ENCODE measurements at places on chromosomes 6 and 20.

GRCh38 chr20:24833592-24833991 lies 115.5 kb upstream of the CST7 start:
- no peak for DNase-seq

DNA sequence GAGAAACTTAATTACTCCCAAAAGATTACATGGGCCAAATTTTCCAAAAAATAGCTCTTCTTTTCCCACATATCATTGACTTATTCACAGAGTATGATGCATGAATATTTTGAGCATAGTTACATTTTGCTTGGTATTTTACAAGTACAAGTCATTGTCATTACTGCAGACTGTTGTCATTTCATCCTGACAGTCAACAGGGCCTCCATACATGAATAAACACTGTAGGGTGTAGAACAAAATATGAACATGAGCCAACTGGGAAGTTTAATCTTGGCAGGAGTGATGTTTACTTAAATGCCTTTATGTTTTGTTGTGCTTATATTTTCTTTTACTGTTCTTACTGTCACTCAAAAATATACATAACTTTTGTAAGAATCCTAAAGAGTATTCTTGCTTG lies 340.7 kb downstream of the ADGRB3 start:
- no peak for DNase-seq

DNA sequence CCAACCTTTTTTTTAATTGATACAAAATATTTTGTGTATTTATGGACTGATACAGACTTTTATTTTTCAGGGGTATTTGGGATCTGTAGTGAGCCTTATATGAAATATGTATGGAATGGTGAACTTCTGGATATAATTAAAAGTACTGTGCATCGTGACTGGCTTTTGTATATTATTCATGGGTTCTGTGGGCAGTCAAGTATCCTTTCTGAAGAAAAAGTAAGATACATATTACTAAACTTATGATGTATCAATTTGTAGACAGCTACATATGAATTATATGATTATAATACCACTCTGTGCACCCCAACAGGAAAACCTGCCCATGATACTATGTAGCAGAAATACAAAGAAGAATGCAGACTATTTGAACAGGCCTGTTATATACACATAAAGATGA lies 47.2 kb downstream of the FIG4 start:
- DNase-seq = no peak

- no peak for DNase-seq
Measured at GRCh38 chr20:43361526-43361925, 96.2 kb upstream of the SRSF6 start.

- DNase-seq = no peak
Measured at GRCh38 chr6:57013521-57013926, 33.0 kb upstream of the KIAA1586 start.

GRCh38 chr6:79600812-79601609 lies 30.1 kb upstream of the SH3BGRL2 start:
- no peak for DNase-seq

DNA sequence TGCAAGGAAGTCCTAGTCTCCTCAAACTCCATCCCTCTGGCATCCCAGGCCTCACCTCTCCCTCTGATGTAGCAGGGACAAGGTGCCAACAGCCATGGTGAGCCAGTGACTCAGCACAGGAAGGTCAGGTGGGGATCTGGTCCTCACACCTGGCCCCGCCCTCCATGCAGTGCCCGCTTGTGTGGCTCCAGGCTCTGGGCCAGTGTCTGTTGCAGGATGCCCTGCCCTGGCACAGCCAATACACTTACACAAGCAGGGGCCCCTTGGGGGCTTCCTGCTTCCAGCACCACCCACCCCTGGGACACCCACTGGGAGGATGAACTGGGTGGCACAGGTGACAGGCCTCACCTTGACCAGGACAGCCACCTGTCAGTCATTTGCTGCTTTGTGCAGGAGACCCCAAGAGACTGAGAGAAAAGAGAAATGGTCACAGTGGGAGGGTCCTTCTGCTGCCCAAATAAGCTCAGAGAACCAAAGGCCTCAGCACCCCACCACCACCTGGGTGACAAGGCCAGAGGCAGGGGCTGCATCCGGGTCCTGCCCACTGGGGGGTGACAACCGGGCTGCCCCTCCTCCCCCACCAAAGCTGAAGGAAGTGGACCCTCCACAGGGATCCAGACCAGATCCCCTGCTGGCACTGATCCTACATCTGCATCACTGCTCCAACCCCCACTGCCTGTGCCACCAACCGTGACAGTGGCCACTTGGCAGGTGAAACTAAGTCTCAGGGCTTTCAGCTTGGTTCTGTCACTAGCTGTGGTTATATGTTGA lies 658.8 kb upstream of the DEFB115 start:
- DNase-seq = no peak

DNA sequence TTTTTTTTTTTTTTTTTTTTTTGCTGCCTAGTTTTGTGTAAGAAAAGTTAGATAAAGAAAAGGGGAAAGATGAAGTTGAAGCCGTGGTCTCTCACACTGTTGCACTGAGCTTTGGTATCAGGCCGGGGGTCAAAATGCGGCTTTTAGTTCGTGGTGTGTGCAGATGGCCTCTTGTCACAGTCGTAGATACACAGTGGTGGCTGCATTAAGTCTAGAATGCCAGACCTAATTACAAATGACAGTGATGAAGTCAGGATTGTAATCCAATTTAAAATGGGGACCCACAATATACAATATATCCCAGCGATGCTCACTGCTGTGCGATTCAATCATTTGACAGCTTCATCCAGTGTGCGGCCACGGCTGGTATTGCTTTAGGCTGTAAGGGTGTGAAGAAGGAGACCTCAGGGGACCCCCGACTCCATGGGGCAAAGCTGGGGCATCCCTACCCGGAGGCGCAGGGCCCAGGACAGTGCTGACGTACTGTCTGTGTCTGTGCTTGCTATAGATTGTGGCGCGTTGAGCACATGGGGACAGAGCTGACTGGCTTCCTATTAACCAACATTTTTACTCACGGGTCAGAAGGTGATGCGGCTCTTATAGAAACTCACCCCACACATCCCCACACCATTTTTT lies 210.0 kb upstream of the SOX4 start:
- DNase-seq = no peak

- DNase-seq = no peak
Measured at GRCh38 chr6:133243723-133244305, 2.7 kb downstream of the EYA4 start.

GRCh38 chr6:116314218-116314617 lies 34.5 kb upstream of the TSPYL1 start:
- DNase-seq = no peak

GRCh38 chr20:4091490-4092479 lies 76.4 kb upstream of the RNF24 start:
- DNase-seq = peak; percentile 46

DNA sequence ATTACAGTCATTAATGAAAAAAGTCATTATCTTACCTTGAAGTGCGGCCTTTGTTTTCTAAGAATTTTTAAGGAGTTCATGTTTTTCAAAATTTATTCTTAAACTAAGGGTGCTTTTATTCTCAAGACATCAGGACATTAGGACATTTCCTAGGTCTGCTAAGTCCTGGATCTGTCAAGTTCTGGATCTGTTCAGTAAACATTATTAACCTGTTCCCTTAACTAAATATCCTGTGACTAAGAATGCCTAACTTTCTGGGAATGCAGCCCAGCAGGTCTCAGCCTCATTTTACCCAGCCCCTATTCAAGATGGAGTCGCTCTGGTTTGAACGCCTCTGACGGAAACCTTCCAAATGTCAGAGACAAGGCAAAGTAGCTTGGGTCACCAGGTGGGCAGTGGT lies 302.6 kb downstream of the SYNE1 start:
- no peak for DNase-seq

GRCh38 chr6:139452148-139452876 lies 77.9 kb upstream of the CITED2 start:
- no peak for DNase-seq

All from activated CD8-positive, alpha-beta T cell treated with anti-CD3 and anti-CD28 coated beads, Interleukin-2, amount 10 ng/mL, durations not matched to agents 7 days and 5 days (primary cell).